ENCODE measurements at places on chromosomes 3 and 15.

- DNase-seq = no peak
Observed at GRCh38 chr3:66597308-66597863, 96.6 kb upstream of the LRIG1 start.

DNA sequence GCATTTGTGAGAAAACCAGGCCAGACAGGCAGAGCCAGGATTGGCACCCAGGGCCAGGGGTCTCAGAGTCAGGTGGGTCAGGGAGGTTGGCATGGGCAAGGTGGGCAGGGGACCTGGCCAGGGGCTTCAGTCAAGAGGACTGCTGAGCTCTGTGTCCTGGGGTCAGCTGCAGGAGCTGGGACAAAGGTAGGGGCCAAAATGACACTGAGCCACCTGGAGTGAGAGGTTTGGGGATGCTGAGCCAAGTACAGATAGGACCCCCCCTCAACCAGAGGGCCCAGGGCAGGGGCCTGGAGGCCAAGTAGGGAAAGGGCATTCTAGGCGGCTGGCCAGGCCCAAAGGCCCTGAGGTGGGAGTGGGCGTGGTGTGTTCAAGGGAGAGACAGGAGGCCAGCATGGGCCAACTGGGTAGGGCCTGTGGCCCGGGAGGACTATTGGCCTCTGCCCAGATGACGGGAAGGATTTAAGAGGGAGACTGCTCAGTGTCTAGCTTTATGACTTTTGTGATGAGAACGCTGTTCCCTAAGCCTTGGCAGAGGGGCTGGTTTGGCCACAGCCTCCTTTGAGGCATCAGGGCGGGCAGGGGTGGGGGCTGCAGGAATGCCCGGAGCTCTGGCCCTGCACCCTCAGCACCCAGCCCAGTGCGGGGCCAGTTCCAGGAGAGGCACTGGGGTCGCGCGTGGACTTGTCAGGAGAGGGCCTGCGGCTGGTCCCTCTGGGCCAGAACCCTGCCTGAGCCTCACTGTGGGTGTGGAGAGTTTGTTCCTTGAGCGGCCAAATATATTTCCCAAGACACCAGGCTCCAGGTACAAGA is 3.1 kb downstream of the CFAP100 start:
- DNase-seq = no peak

DNA sequence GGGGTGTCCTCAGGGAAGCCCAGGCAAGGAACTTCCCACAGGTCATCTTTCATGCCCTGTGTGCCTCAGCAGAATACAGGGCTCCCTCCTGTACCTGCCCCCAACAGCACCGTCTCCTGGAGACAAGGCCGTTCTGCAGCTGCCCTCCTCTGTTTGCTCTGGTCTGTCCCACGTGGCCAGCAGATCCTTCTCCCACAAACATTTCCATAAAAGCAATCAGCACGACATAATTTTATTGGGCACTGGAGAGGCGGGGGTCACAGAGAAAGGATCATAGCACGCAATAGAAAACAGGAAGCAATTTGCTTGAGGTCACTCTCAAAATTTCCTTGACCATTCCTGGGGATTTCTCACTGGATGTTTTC is 29.4 kb downstream of the STARD5 start:
- no peak for DNase-seq

- peak; percentile 31 for DNase-seq
Observed at GRCh38 chr3:173395412-173396181, 1.9 kb upstream of the NLGN1 start.

DNA sequence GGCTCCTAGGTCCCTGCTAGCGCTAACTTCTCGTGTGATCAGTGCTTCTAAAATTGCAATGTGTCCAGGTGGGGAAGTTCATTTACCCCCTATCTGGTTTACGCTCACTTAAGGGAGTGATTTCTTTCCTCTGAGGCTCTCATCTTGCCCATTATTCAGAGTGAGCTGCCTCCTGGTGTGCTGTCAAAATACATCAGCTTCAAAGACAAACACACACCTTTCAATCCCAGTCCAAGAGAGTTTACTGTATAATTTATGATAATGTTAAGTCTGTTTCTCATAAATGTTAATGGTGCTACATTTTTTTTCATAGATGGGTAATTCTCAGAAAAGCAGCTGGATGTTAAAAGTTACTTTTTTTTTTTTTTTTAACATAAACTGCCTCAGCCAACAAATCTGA is 112.3 kb downstream of the RORA start:
- no peak for DNase-seq

DNA sequence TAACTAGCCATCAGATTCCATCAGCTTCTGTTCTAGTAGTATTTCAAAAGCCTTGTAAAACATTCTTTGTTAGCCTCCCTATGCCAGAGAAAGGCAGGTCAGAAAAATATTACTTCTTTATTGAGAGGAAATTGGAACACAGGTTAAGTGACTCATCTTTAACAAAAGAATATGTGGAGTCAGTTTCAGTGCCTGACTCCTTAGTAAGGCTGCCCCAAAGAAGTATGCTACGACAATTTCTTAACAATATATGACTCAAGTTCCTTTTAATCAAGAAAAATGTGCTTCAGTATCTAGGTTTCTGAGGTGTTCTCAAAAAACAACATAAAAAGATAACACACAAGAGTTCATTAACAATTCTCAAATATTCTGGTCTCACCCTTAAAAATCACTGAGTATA is 139.2 kb downstream of the VPS13C start:
- DNase-seq = no peak

- no peak for DNase-seq
Observed at GRCh38 chr3:172586436-172586835, 63.2 kb upstream of the TNFSF10 start.

DNA sequence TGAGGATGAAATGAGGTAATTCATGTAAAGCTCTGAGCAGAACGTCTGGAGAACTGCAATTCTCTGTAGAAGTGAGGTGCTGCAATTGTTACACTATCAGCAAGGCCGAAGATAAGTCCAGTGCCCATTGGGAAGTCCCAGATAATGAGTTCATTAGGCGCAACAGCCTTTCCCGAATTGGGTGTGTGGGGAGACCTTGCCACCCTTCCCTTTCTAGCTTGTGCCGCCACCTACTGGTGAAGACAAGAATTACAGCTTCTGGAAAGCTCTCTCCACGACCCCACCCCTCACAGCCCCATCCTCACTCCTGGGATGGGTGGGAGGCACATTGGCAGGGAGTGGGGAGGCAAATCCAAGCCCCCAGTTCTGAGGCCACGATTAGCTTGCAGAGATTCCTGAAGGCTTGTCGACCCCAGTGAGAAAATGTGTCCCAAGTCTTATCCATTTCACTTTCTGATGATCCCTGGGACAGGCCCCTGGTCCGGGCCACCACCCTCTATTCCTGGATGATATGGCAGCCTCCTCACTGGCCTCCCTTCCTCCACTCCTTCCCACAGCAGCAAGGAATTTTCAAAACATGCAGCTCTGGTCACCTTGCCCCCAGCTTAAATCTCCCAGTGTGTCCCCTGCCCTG is 36.4 kb downstream of the FAM3D start:
- DNase-seq = no peak

GRCh38 chr15:56484287-56484686 is 19.4 kb upstream of the MNS1 start:
- DNase-seq = no peak

- DNase-seq = no peak
Observed at GRCh38 chr15:22930782-22931484, 49.2 kb downstream of the CYFIP1 start.

GRCh38 chr3:70072180-70072579 is 72.6 kb downstream of the SAMMSON start:
- no peak for DNase-seq

- no peak for DNase-seq
Observed at GRCh38 chr3:175398676-175399075, 539.5 kb downstream of the NAALADL2 start.

- no peak for DNase-seq
Observed at GRCh38 chr3:75220932-75221331, 443.2 kb upstream of the FRG2C start.

- DNase-seq = no peak
Observed at GRCh38 chr3:148880681-148881080, 15.6 kb downstream of the CPA3 start.

GRCh38 chr3:98644168-98644567 is 50.8 kb upstream of the CPOX start:
- DNase-seq = no peak

DNA sequence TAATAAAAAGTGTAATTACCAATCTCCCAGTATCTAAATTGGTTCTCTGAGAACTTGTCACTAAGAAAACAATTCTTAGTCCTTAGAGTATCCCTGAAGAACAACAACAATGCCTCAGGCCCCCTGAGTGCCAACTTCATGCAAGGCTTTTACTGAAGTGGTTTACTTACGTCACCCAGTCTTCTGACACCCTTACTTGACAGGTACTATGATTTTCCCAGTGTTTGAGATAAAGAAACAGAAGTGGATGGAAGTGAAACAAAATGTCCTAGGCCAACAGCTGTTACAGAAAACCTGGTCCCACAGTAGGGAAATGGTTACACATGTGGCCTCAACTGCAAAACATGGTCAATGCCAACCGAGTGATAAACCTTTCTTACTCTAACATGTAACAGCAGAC is 331.1 kb downstream of the FOXP1 start:
- DNase-seq = no peak

- peak; percentile 81 for DNase-seq
Observed at GRCh38 chr15:71237456-71238188, 122.4 kb downstream of the THSD4 start.

DNA sequence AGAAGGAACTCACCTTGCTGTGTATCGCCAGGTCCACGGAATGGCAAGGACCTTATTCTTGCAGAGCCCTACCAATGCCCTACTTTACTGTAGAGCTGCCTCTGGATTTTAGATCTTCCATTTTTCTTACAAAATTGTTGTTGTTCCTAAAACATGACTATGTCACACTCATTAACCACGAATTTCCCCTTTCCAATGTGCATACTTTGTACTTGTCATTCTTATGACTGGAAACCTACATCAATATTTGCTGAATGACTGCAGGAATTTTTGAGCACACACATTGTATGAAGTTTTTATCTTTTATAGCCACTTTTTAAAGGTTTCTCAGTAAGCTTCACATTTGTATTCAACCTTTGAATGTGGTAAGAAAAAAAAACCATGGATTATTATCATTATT is 35.9 kb upstream of the CMSS1 start:
- no peak for DNase-seq

DNA sequence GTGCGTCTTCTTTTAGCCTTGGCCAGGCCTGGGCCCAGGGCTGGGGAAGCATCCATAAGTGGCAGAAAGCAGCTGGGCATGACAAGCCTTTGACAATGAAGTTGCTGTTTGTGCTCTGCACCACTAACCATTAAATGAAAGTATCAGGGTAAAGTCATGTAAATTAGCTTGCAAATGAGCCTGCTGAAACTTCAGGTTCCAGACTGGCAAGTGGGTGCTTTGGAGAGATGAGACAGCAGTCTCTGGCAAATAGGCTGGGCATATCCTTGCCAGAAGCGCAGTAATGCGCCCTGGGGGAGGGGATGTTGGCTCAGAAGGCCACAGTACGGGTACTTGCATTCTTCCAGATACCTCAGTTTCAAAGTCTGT is 40.7 kb downstream of the RAB6B start:
- no peak for DNase-seq

DNA sequence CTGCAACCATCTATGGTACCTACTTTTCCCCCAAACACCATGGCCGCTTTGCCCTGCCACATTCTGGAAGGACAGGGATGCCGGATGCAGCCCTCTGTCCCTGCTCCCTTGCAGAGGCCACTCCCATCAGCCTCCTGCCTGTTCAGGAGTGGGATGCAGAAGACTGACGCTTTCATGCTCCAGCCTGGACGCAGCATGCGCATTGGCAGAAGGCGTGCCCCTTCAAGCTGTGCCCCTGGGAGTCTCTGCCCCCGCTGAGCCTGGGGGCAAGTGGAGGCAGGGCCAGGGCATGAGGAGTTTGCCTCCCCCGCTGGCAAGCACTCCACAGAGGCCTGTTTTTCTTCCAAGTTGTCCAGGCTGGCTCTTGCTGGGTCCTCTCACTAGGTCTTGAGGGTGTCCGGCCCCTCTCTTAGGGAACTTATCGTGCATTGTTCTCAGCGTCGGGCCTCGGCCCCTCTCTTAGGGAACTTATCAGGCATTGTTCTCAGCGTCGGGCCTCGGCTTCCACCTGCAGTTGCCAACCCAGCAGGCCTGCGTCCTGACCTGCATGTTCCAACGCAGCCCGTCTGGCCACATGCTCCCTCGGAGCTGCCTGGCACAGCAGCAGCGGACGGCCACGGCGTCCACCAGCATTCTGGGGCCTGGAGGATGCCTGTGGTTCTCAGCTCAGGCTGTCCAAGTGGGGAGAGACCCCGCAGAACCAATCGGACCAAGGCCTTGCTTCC is 14.6 kb upstream of the SNRPA1 start:
- no peak for DNase-seq

GRCh38 chr3:16064642-16065414 is 109.7 kb upstream of the GALNT15 start:
- peak; percentile 65 for DNase-seq

- no peak for DNase-seq
Observed at GRCh38 chr3:161221806-161222600, 892 bp downstream of the NMD3 start.

GRCh38 chr3:142213298-142213697 is 12.1 kb downstream of the GK5 start:
- DNase-seq = no peak

- no peak for DNase-seq
Observed at GRCh38 chr3:43542328-43543043, 79.3 kb downstream of the ANO10 start.

DNA sequence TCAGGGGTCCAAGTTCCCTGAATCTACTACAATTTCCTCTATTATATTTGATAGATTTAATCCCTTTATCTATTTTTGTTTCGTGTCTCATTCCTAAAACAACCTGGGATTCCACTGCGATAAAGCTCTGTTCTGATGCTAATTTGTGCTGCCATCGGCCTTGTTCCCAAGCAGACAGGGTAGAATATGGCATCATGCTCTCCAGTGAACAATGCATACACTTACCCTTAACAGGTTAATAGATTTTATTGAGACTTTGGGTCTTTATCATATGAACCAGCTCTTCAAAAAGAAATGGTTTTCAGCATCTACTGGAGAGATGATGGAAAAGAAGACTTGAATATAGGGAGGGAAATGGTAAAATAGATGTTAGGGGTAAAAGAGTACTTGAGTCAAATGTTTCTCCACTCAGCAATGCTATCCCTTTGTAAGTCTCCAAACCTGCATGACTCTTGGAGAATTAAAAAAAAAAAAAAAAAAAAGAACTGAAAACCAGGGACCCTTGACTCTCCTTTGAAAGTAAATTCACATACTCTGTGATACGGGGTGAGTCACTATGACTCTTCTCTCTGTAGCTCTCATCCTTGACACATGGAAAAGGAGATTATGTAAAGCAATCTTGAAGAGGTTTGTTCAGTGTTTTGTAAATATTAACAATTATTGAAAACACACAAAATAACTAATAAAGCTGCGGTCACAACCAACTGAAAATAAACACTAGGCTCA is 268.8 kb downstream of the ZBTB20 start:
- DNase-seq = no peak

Data from epithelial cell of proximal tubule (primary cell).